ENCODE measurements at places on chromosomes 2 and 18. TPM values are rescaled to one million over a fixed set of nuclear protein-coding genes. Genes with fewer than 3 reads are reported as not detected.
A peak's percentile ranks its signal among the peaks of the same experiment; 100 is the strongest.

DNA sequence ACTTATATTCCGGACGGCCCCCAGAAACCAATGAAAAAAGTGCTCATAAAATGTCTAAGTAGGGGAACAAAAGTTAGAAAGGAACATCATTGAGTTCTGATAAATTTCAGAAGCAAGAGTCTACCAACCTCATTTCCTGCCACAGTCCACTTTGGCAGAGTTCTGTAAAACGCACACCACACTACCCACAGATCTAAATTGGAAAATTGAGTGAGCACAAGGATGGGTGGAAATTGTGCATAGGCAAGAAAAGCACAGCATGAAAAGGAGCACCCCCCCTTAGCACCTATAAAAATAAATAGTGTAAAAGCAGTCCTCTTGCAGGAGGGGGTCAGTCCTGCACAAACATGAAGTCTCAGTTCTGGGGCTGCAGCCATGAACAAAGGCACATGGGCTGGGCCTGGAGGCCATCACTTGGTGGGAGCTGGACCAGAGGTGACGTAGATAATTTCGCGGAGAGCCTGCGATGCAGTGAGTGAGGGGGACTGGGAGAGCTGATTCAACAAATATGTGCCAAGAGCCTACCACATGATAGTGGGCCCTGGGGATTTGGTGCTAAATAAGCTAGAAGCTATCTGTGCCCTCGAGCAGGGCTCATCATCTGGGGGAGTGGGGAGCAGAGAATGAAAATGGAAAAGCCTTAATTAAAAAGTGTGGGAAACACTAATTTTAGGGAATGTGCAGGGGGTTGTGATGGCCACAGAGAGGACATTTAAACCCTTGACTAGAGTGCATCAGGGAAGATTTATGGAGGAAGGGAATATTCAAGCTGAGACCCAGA lies 48.9 kb upstream of the SPP2 start:
- peak; percentile 22 for DNase-seq

DNA sequence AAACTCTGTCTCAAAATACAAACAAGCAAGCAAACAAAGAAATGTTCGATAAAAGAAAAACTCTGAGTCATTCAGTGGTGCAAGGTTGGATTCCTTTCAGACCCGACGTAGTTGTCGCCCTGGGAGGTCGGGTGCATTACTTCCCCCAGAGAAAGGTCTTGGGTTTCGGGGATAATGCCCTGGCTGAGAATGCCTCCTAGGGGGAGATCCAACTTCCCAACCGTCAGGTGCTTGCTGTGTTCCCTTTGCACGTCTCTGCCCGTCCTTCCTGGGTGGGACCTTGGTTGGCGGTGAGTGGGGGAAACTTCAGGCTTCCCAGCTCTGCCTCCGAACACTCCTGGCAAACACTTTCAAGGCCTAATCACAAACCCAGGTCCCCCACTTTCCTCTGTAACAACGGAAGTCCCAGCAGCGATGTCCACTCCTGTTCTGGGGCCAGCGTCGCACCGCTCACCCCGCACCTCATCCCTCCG lies 609 bp downstream of the TPGS2 start:
- peak; percentile 42 for DNase-seq

GRCh38 chr18:68694316-68694715 lies 20.6 kb downstream of the TMX3 start:
- no peak for DNase-seq

The CGREF1 gene
- 5.8 TPM for total RNA-seq

The RNF149 gene
- total RNA-seq, result 27.1 TPM

GRCh38 chr2:64908406-64908805 lies 80.8 kb upstream of the SLC1A4 start:
- DNase-seq, result no peak
